ENCODE measurements at places on chromosomes 2 and 18. TPM values are rescaled to one million over a fixed set of nuclear protein-coding genes. Genes with fewer than 3 reads are reported as not detected.

NEURL3 gene
- 4.0 TPM for polyA plus RNA-seq

DNA sequence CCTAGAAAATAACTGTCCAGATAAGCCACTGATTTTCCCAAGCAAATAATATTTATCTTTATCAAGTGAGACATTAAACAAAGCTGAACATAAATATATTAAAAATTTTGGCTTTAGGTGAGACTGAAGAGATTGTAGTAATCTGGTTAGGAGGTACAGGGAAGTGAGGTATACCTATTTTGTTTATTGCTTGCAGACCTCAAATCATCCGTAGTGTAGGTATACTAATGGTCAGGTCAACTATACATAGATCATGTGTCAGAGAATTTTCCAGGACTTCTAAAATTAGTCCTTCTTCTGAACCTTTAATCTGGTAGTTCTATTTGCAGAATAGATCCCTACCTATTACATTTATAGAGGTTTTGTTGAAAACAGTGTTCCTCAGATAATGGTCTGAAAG lies 41.5 kb downstream of the SP140 start:
- no peak for DNase-seq

- no peak for DNase-seq
Observed at GRCh38 chr2:234606896-234607295, 110.0 kb upstream of the ARL4C start.

SLC9A4 gene
- polyA plus RNA-seq, result 8.2 TPM

DNA sequence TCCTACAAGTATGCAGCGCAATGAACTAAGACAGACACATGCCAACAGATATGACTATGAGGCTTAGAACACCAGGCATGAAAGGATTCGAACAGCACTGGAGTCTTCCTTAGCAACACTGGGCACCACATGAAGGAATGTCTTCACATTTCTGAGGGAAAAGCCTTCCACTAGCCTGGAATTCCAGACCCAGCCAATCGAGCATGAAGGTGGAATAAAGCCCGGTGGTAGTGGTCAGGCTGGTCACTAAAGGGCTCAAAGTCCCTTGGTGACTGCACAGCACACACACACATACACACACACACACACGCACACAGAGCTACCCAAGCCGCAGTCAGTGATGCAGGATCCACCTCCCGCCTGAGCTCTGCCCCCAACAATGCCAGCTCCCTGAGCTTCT lies 19.7 kb upstream of the SFXN5 start:
- DNase-seq, result no peak

DNA sequence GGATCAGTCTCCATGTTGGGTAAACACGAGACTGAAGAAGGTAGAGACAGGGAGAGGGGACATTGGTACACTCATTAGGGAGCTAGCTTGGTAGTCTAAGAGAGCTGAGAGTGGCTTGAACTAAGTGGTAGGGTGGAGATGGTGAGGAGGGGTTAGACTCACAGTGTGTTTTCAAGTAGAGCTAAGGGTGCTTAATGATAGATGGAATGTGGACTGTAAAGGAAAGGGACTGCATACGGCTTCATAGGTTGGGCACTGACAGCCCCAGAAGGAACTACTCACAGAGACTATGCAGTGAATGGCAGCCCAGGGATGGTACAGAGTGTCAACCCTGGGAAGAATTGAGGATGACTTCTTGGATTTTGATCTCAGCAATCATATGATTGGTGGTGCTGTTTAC lies 178.1 kb downstream of the CCDC85A start:
- no peak for DNase-seq

DNA sequence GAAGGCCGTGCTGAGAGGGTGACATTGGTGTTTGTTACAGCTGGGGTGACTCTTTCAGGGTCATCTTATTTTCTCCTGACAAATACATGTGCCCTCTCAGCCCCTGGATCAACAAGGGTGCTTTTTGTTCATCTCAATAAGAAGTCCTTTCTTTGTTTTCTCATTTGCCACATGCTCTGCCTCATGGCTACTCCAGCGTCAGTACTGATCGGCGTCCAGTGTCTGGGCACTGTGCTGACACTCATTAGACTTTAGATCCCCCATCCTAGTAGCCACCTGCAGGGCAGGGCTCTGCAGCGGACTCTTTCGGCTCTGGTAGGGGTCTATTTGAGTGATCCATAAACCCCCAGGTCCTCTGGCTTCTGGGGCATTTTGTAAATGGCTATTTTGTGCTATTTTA lies 38.4 kb downstream of the NPPC start:
- DNase-seq, result no peak

TEKT4 gene
- 0.23 TPM for polyA plus RNA-seq

DNA sequence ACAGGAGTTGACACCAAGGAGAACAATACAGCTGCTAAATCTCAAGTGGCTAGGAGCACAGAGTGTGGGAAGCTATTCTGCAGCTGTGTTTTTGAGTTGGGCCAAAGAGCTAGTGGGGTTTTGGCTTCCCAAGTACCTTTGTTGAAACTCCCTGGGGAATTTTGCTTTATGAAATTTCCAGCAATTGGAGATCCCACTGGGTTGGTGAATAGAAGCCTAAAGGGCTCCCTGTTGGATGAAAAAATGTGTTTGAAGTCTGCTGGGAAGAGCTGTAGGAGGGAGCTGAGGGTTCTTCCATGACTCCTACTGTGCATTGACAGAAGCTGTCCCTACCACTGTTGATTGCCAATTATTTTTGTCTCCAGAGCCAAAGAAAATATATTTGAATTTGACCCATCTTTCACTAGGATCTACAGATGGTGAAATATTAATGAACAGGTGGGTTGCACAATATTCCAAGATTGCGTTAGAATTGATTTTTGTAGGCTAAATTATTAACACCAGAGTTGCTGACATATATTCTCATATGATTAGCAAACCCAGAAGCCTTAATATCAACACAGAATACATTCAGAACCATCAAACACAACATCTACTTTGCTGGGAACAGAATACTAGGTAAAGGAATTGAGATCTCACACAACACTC lies 95.4 kb upstream of the CYP1B1 start:
- no peak for DNase-seq

- no peak for DNase-seq
Observed at GRCh38 chr2:49978341-49978740, 824.0 kb upstream of the FSHR start.

ASIC4 gene
- 0.12 TPM for polyA plus RNA-seq

CFC1 gene
- polyA plus RNA-seq, result not detected

- no peak for DNase-seq
Observed at GRCh38 chr2:130759906-130760753, 4.8 kb downstream of the AMER3 start.

GRCh38 chr2:173354073-173354581 lies 545 bp upstream of the CDCA7 start:
- DNase-seq, result peak; percentile 7

NOL4 gene
- polyA plus RNA-seq, result 2.6 TPM
